Inflammatory macrophage (primary cell): ENCODE measurements at places on chromosomes 6 and 20.

DNA sequence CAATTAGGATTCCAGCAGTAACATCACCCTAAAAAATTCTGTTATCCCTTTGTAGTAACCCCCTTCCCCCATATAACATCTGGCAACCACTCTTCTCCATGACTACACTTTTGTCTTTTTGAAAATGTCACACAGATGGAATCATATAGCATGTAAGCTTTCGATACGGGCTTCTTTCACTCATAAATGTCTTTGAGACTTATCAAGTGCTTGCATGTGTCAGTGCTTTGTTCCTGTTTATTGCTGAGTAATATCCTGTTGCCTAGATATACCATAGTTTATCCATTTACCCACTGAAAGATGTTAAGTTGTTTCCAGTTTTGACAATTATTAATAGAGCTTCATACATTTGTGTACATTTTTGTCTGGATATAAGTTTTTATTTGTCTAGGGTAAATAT, 10.4 kb upstream of the SNPH start:
- no peak for DNase-seq

GRCh38 chr6:5274231-5274630, 12.9 kb downstream of the FARS2 start:
- DNase-seq = peak; percentile 27

GRCh38 chr6:39553029-39553428, 172.2 kb downstream of the KIF6 start:
- no peak for DNase-seq

GRCh38 chr6:31362751-31363150, 5.8 kb upstream of the HLA-B start:
- no peak for DNase-seq

DNA sequence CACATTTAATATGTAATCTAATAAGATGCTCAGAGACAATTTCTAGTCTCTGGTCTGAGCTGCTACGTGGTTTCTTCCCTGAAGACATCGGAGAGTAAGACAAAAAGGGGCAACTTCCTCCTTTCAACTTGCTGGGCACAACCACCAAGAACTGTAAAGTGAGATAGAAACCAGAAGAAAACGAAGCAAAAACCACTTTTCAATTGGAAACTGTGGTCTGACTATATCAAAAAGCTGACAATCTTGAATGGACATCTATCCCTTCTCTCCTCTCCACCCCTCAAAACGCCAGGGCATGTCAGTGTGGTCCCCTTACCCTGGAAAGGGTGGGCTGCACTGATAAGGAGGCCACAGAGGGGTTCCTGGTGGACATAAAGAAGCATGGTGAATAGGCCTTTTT, 269.1 kb downstream of the CD83 start:
- peak; percentile 15 for DNase-seq

DNA sequence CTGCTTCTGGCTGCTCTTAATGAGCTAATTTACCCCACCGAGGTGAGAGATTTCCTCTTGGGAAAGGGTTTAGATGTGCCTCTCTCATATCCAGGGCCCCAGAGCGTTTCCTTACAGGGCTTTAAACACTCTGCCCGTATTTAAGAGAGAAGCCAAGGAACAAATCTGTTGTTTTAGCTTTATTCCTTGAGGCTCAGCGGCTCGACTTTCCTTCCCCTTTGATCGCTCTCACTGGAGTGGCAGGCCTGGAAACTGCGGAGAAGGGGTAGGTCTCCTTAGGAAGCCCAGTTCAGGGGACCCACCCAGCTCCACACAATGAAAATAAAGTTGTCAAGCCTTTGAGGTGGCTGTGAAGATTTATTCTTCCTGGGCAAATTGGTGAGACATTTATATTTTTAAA, 132.0 kb upstream of the JAG1 start:
- DNase-seq = no peak

DNA sequence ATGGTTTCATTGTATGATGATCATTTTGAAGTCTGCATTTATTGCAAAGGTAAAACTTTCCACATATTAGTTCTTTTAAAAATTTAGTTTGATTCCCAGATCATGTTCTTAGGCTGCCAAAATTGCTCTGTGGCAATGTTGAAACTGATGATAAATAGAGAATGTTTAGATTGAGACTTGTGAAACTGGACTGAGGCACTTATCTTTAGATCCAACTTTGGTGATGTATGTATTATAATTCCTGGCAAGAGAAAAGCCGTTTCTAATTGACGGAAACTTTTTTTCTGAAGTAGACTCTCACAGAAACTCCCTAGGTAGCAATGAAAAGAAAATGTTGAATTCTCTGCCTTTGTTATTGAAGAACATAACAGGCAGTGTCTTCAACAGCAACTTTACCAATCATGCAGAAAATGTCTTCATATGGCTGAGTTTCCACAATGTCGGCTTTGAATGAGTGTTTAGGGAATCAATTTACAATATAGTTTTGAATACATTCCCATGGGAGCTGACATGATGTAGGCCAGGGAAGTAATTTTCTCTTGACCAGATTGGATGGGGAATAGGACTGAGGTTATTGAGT, 456.2 kb downstream of the CD109 start:
- no peak for DNase-seq

DNA sequence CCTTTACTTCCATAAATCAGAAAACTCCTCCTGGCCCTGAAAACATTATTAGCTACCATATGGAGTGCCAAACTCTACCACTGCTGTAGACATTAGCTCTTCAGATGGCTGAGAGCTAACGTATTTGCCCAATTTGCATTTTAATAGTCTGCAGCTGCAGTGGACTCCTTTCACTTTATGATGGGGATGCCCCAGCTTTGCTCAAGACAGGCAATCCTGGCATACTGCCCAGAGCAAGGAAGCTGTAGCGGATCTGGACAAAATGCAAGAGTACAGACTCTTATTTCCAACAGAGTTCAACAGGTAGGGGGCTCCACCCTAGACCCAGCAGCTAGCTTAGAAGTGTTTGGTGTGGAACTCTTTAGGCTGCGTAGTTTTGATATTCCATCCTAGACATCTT, 246.7 kb downstream of the FOXC1 start:
- peak; percentile 15 for DNase-seq

- DNase-seq = no peak
These were observed 6.4 kb downstream of the FYN start for GRCh38 chr6:111866857-111867256.

DNA sequence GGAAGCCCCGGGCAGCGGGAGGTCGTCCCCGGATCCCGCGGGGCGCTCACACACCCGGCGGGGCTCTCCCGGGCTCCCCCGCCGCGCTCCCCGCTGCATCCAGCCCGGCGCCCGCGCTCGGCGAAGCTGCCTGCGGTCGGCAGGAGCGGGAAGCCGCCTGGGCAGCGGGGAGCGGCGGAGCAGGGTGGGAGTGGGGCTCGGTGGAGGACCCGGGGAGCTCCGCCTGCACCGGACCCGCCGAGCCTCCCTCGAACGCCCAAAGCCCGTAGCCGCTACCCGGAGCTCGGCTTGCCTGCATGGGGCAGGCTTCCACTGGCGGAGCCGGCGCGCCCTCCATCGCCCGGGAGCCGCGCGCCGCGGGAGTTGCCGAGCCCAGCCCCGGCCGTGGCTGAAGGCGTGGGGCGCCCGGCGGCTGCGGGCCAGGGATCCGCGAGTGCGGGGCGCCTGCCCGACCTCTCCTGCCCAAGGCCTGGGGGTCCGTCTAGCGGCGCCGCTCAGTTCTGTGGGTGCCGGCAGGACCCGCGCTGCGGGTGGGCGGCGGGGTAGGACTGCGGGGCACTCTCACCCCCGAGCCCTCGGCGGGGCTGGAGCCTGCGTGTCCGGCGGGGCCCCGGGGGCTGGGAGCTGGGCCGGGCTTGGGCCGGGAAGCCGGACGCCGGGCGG, 671 bp downstream of the CDH4 start:
- no peak for DNase-seq

DNA sequence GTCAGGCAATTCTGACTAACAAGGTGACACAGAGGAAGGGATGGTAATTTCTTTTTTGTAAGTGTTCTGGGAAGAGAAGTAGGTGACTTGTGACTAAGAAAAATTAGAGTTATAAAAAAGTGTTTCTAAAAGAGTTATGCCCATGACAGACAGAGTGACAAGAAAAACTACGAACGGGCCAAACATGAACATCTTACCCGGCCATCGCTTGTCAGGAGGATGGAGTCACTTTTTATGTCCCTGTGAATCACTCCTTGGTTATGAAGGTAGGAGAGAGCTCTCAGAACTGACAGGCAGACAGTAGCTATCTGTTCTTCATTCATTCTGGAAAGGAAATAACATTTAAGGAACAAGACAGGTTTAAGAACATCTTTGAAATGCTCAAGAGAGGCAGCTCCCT, 43.0 kb downstream of the LAMP5 start:
- DNase-seq = no peak

- no peak for DNase-seq
These were observed 838.4 kb downstream of the QKI start for GRCh38 chr6:164252948-164253347.

DNA sequence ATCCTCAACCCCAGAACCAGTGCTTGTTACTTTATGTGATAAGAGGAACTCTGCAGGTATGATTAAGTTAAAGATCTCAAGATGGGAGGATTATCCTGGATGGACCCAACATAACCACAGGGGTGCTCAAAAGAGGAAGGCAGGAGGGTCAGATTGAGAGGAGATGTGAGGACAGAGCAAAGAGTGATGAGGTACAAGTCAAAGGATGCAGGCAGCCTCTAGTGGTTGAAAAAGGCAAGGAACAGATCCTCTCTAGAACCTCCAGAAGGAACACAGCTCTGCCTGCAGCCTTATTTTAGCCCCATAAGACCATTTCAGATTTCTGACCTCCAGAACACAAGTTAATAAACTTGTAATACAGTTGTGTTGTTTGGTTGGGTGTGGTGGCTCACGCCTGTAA, 41.2 kb downstream of the PDSS2 start:
- peak; percentile 5 for DNase-seq

DNA sequence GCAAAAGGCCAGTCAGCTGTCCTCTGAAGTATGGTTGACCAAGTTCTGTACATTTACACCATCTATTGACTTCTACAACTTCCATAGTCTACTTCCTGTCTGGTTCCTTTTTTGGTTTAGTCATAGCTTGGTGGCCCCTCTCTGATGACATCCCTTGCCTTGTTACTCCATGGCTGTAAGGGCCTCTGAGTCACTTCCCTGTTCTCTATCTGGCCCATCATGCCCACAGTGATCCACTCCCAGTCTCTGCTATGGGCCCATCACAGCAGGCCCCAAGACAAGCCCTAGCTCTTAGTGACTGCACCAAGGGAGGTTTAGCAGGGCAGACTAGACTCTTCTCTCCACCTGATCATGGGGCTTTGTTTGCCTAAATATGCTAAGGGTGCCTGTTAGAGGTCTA, 441.6 kb downstream of the HACE1 start:
- DNase-seq = peak; percentile 26

DNA sequence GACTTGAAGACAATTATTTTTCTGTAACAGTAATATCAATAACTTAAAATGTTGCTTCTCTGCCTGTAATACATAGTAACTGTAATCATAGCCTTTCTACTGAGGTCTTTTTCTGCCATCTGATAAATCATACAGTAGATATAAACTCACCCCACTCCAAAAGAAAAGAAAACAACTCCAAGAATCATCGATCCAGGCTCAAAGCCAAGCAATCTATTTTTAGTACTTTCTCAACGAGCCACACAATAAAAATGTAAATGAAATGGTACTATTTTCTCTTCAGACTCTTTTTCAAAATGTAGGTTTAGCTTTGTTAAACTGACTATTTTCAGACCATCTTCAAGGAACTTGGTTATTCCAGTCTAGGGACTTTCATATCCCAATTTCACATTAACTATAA, 493.3 kb downstream of the ADGRB3 start:
- DNase-seq = no peak

DNA sequence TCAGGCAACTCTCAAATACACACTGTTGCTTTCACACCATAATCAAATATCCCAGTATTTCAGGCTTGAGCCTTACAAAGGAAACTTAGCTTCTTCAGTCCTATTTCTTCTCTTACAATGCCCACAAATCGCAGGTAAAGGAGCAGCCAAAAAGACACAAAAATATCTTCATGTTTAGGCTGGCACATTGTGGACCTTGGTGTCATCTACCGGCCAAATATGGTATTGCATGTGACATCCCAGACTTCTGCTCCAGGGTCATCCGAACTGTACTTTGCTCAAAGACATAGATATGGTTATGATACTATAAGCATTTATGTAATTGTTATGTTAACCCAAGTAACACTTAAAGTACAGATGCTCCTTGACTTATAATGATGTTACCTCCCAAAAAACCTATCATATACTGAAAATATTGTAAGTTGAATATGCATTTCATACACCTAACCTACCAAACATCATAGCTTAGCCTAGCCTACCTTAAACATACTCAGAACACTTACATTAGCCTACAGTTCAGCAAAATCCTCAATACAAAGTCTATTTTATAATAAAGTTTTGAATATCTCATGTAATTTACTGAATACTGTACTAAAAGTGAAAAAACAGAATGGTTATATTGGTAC, 4.6 kb downstream of the OR2H2 start:
- peak; percentile 35 for DNase-seq

DNA sequence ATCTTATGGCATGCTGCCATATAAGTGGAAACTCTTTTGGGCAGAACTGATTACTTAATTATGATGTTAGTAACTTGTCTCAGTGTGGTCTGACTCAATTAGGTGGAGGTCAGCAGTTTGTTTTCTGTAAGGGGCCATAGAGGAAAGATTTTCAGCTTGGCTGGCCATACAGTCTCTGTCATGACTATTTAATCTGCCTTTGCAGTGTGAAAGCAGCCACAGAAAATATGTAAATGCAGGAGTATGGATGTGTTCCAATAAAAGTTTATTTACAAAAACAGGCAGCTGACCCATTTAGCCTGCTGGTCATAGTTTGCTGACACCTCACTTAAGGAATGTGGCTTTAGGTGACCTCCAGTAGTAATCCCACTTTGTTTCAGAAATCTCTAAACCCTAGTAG, 700.7 kb downstream of the EPM2A start:
- no peak for DNase-seq
